ENCODE measurements at places on chromosomes 16 and 17.

DNA sequence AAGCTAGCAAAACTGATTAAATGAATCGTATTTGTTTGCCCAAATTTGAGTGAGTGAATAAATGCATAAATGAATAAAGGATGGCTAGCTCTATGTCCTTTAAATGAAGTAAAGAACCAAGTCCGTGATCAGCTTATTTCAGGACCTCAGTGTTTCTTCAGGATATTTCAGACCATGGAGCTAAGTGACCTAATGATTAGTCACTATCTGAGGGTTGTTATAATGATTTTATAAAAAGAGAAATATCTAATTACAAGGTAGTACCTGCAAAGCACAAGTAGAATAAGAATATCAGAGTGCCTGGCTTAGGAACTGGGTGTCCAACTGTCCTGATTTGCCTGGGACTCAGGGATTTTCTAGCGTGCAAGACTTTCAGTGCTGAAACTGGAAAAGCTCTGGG lies 12.5 kb downstream of the KCNJ2 start:
- no peak for DNase-seq

DNA sequence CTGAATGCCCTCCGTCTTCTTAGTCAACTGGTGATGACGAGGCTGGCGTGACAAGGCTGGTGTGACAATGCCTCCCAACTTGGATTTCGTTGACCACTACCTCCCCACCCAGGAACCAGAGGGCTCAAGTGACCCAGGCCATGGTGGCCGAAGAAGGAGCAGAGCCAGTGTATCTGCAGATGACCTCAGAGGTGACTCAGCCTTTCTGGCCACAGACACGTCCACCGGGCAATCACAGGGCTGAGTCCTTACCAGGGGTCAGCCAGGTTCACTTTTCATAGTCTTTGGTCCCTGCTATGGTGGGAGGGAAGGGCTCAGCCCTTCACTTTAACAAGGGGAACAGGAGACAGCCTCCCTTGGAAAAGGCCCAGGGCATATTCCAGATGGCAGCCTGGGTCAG lies 116.3 kb downstream of the MAF start:
- no peak for DNase-seq

DNA sequence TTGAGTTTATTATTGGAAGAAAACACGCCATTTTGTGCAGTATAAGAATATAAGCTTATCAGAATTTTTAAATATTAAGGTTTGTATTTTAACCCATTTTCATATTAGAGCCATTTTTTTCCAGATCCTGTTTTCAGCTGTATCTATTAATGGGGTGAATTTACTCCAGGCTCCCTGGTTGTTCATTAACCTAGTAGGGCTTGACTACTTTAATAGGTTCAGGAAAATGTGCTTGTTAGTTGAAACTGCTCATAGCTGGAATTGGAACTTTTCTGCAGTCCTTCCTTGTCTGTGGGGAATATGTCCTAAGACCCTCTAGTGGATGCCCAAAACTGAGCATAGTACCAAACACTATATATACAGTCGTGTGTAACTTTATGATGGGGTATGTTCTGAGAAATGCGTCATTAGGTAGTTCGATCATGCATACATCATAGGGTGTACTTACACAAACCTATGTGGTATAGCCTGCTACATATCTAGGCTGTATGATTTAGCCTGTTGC lies 28.0 kb downstream of the NFAT5 start:
- DNase-seq = no peak

GRCh38 chr16:31181102-31181830 lies 1.3 kb downstream of the FUS start:
- no peak for DNase-seq

- no peak for DNase-seq
These were observed 21.8 kb upstream of the NAGLU start for GRCh38 chr17:42514279-42514678.

- no peak for DNase-seq
These were observed 192.8 kb downstream of the BANP start for GRCh38 chr16:88144028-88144511.

DNA sequence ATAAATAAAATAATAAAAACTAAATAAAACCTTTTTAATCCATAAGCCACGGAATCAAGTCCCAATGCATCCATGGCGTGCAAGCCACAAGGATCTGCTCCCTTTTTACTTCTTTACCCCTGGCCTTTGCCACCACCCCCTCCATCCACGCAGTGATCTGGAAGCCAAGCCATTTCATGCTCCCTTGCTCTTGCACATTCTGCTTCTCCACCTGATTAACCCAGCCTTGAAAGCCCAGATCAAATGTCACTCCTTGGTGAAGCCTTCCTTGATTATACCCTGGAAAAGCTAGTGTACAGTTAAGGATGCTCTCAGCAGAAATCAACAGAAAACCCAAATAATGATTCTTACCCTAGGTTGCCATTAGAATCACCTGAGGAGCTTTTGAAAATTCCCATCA lies 9.9 kb downstream of the LRRC3C start:
- DNase-seq = no peak

- no peak for DNase-seq
These were observed 16.5 kb upstream of the LIMD2 start for GRCh38 chr17:63716426-63716825.

- no peak for DNase-seq
These were observed 35.3 kb downstream of the RAB11FIP3 start for GRCh38 chr16:460787-461186.

- DNase-seq = no peak
These were observed 5.0 kb downstream of the ACSF2 start for GRCh38 chr17:50430821-50431618.

DNA sequence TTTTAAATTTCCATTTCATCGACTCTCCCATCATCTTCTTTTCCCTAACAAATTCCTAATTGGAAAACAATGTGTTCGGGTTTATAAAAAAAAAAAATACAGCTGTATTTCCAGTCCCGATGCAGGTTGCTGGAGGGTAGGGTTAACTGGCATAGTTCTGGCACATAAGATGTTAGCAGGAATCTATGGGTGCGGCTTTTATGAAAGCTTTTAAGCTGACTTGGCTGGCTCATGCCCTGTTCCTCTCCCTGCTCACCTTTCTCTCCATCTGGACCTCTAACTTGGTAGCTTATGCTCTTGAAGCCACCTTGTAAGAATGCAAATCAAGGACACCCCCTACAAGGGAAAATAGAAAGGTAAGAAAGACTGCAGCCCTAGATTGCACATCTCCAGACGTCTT lies 33.2 kb upstream of the KCNJ2 start:
- no peak for DNase-seq

GRCh38 chr17:43907998-43908721 lies 824 bp upstream of the MPP2 start:
- DNase-seq = peak; percentile 41

DNA sequence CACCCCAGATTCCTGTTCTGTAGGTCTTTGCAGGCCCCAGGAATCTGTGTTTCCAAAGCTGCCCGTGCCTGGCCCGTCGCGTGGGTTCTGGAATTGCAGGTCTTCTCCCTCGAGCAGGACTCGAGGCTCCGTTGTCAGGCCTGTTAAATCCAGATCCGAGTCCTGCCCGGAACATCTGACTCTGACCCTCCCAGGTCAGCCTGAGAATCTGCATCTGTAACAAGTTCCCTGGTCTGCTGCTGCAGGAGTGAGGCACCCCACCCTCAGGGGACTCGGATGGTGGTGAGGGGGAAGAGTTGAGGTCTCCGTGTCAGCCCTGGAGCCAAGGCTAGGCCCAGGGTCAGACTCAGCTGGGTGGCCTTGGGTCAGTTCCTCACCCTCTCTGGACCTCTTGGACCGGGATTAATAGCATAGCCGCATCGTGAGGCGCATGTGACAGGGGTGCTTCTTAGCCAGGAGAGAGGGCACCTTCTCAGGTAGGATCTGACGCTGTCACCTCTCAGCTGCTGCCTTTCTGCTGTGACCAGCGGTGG lies 8.8 kb downstream of the SPIRE2 start:
- no peak for DNase-seq

DNA sequence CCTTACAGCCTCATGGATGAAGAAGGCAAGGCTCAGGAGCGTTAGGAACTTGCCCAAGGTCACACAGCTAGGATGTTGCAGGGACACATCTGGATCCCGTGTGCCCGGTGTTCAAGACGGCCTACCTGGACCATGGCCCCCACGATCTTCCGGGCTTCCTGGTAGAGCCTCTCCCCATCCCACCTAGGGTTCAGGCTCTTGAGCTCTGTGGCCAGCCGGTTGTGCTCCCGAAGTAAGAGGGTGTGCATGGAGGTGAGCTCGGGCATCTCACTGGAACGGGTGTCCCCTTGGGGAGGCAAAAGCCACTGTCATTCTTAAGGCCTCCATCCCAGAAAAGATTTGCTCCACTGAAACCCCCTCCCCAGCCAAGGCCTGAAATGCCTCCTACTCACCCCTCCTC lies 5.3 kb downstream of the MPO start:
- DNase-seq = no peak

DNA sequence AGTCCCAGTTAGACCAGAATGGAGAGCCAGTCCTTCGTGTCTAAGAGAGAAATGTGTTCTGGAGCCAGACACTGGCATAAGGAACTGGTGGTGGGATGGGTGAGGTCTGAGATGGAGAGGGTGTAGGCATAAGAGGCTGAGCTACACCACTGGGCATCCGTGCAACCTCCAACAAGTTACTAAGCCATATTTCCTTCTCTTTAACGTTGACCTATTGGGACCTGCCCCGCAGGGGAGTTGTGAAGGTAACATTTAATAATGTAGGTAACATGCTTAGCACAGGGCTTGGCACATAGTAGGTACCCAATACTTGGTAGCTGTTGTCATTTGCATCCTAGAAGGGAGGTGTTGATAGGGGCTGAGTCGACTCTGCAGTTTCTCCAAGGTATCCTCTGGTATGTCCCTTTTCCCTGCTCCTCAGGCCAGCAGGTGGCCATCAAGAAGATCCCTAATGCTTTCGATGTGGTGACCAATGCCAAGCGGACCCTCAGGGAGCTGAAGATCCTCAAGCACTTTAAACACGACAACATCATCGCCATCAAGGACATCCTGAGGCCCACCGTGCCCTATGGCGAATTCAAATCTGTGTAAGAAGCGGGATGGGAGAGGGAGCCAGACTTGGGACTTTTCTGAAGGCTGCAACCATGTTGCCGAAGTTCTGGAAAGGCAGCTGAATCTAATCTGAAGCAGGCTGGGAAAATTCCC lies 1.2 kb downstream of the MAPK7 start:
- no peak for DNase-seq

GRCh38 chr17:82962163-82962720 lies 117.2 kb upstream of the METRNL start:
- no peak for DNase-seq

DNA sequence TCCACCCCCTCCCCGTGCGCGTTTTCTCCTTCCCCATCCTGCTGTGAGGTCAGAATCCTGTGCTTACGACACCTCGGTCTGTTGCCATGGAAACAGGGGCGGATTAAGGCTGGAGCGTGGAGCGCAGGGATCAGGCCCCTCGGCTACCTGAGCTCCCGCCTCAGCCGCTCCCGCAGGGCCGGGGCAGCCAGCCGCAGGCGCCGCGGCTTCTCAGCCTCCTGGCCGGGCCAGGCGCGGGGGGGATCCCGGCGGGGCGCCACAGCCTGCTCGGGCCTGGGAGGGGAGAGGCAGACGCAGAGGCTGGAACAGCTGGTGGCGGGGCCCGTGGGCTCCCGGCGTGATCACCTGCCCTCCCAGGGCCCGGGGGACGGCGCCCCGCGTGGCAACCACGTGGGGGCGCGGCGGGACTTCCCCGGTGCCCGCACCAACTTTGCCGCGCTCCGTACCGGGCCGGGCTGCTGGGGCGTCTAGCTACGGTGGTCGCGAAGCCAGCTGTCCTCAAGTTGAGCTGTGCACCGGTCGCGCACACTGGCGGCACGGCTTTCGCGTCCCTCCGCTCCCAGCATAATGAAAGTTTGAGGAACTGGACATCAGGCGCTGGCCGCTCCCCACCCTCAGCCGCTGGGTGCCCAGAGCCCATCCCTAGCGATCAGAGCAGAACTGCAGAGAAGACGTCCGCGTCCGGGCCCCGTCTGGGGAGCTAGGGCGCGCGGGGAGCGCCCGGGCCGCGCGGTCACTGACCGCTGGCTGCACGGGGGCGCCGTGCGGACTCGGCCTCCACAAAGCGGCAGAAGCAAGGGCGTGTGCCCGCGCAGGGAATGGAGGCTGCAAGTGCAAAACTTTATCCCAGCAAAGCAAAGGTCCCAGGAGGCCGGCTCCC lies 1.2 kb downstream of the RTN4RL1 start:
- DNase-seq = peak; percentile 90

DNA sequence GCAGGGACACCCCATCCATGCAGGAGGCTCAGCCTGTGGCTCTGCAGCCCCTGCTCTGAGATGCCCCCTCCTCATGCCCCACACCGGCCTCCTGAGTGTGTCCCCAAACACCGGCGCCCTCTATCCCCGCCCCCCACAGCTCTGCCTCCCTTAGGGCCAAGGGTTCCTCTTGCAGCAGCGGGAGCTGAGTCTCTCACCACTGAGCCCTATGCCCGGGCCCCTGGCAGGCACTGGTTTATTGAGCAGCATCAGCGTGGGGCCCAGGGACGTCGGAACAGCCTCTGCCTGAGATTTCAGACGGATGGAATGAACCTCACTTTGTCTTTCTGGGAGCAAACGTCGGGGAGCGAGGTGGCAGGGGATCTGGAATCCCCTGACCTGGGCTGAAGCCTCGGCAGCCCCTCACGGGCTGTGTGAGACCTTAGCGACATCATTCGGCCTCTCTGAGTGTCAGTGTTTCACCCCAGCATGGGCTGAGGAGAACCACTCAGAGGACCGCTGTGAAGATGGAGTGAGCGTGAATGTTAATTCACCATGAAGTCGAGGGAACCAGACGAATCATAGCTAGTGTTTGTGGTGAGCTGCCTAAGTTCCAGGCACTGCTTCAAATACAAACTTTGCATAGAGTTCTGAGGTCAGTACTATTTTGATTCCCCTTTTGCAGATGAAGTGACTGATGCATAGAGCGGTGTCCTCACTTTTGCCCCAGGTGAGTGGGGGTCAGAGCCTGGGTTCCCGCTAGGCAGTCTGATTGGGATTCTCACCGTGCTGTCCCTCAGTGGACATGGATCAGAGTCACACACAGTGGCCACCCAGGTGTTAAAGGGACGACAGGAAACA lies 5.3 kb upstream of the C16orf74 start:
- no peak for DNase-seq

- DNase-seq = no peak
These were observed 25.1 kb upstream of the ADGRG1 start for GRCh38 chr16:57603115-57604024.

- peak; percentile 36 for DNase-seq
These were observed at the start of gene USP22 for GRCh38 chr17:21042458-21043295. USP22 (minus strand) TSS chr17:21043011; CDS start chr17:21042835, 176 bp downstream.

- no peak for DNase-seq
These were observed 54.8 kb downstream of the VMP1 start for GRCh38 chr17:59762049-59762823.

DNA sequence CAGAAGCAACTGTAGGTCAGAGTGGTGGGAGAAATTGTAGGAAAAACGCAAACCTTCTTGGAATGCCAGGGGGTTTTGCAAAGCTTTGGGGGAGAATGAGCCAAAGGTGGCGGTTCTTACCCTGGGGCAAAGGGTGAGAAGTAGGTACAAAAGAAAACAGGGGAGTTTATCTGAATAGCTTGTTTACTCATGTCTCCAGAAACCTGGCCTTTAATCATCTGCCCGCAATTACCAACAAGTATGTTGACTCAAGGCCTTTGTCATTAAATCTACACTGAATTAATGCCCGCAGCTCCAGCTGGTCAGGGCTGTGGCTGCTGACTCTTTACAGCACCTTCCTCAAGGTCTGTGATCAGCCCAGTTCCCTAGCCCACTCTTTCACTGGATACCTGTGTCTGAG lies 320.1 kb downstream of the CBLN1 start:
- no peak for DNase-seq

Data from D721Med (cell line).